ENCODE measurements at places on chromosomes 1 and 21. TPM values are rescaled to one million over a fixed set of nuclear protein-coding genes. Genes with fewer than 3 reads are reported as not detected.

- no peak for DNase-seq
These were observed 16.4 kb upstream of the F13B start for GRCh38 chr1:197083474-197083873.

DNA sequence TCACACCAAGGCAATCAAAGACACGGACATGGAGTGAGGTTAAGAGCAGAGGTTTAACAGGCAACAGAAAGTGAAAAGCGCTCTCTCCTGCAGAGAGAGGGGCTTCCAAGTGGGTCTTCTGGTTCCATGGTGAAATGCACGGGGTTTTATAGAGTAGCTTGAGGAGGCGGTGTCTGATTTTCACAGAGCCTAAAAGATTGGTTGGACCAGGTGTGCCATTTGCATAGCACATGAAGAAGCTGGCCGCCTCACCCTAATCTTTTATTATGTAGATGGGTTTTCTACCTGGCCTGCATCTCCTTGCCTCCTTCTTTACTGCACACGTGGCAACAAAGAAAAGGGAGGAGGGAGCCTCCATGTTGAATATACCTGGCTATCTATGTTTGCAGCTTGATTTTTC lies 197.3 kb downstream of the RYR2 start:
- DNase-seq: no peak

DNA sequence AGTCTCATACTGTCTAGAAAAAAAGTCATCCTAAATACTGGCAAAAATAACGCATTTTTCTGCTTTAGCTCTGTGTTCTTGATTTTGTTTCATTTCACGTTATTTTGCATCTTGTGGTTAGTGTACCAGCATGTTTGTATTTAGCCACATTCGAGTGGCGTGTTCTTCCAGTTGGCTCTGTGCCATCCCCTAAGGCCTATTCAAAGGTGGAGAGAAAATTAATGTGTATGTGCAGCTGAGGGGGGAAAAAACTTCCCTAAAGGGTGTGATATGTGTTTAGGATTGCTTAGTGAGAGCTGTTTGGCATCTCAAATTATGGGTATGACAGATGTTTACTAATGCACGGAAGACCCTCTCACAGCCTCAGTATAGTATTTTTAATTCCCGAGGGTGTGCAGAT lies 12.1 kb downstream of the DNAJC16 start:
- no peak for DNase-seq

DNA sequence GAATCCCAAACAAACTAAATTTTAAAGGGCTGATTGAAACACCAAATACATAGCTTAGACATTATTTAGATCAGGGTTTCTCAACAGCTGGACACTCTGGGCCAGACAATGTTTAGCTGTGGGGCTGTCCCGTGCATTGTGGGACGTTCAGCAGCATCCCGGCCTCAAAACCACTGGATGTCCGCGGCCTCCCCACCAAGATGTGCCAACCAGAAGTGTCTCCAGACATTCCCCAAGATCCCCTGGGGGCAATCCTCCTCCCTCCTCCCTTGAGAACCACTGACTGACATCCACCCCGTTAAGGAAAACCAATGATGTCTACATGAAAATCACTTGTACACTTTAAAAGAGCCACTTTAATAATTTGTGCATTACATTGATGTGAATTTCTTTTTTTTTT lies 38.4 kb downstream of the CLSTN1 start:
- DNase-seq: no peak

Gene LCE6A
- total RNA-seq: not detected

Gene RBM11
- not detected for total RNA-seq

Gene OR14K1
- total RNA-seq: not detected

DNA sequence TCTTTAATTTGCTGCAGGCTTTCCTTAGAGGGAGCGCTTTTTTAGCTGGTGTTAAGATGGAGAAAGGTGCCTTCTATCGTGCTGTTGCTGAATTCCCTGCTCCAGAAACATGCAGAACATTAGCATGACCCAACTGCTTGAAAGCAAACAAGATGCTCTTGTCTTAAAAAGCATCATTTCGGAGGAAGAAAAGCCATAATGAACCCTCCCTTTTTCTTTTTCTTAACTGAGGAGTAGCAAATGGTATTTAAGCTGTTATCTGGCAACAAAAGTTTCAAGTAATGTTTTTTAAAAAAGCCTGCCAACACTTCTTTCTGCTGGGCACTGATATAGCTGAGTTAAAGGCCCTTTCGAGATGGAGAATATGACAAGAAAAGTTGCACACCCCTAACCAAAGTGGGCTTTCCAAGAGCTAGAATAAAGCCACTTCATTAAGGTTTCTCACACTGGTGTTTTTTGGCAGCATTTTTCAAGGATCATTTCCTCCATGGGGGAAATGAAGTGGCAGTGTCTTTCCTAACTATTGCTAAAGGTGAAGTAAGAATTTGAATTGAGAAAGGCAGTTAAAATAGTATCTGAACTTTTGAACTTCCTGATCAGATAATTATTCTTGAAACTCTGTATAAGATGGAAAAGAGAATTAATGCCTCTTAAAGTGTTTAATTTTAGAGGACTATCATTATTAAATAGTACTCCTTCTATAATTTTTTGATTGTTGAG lies 38.8 kb downstream of the ST6GALNAC5 start:
- no peak for DNase-seq

DNA sequence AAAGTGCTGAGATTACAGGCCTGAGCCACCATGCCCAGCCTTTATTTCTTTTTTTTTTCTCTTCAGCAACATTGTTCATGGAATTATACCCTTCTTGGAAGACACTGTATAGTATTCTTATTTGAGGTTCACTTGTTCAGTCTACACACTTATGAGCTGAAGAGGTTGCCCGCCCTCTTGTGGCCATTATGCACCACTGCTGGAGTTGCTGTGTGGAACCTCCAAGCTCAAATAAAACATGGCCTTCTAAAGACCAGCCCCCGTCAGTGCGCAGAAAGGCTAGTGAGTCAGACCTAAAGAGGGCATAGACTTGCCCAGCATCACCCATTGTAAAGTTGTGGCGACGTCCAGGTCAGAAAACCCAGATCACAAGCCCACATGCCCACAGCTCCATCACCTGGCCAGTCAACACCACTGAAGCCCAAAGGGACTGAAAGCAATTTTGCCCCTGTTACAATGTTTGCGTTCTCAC lies 20.4 kb downstream of the LURAP1 start:
- peak; percentile 66 for DNase-seq

DNA sequence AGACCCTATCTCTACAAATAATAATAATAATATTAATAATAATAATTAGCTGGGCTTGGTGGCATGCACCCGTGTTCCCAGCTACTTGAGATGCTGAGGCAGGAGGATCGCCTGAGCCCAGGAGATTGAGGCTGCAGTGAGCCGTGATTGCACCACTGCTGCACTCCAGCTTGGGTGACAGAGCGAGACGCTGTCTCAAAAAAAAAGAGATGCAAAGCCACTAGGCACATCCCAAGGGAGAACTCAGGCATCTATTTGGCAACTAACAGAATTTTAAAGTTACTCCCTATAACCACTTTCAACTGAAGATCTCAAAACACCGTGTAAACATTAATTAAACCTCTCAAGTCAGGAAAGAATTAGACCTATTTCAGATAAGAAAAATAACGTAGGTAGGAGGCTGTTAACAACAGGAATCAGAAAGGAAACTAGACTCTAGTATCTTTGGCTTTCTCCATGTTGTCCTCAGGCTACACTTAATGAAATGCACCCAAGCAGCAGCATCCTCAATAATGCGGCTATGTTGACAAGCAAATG lies 3.7 kb downstream of the RNF19B start:
- DNase-seq: no peak

DNA sequence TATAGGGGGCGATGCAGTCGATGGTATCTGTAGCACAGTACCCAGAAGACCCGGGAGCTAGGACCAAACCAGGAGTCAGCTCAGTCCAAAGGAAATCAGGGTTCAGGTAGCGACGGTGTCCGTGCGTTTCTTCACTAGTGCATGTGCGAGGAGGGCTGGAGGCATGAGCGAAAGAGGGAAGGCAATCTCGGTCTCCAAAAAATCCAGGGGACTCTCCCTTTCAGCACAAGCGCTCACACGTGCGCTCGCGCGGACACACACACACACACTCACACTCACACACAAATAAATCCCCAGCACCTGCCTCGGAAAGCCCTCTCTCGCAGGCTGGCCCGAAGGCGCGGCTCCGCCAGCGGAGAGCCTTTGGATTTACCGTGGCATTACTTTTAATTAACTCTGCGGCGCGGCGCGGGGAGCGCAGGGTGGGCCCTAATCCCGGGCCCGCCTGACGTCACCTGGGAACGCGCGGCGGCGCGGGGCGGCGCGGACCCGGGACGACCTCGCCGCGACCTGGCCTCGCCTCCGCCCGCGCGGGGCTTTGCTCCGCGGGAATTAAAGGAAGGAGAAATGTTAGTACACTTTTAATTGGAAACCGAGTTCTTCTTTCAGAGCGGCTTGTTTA lies 121.2 kb downstream of the LMX1A start:
- DNase-seq: no peak

- DNase-seq: no peak
These were observed 541.4 kb upstream of the B3GALT2 start for GRCh38 chr1:193727850-193728249.

Gene PTGFR
- total RNA-seq: 0.35 TPM

Gene LCE2B
- total RNA-seq: not detected

DNA sequence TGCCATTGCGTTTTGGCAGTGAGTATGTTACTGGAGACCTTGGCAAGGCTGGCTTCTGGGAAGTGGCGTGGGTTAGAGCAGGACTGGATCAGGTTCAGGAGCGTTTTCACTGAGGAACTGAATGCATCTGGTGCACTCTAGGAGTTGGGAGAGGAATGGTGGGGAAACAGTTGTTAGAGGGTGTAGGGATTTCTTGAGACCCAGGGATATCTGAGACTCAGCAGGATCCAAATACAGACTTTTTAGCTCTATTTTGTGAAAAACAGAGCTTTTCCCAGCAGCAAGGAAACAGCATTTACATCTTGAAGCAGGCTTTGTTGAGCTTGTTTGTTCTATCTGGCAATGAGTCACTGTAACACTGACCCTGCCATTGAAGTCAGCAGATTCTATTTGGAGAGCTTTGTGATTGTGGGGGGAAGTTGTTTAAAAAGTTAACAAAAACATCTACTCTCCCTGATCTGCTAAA lies 56.9 kb upstream of the NRIP1 start:
- DNase-seq: no peak

DNA sequence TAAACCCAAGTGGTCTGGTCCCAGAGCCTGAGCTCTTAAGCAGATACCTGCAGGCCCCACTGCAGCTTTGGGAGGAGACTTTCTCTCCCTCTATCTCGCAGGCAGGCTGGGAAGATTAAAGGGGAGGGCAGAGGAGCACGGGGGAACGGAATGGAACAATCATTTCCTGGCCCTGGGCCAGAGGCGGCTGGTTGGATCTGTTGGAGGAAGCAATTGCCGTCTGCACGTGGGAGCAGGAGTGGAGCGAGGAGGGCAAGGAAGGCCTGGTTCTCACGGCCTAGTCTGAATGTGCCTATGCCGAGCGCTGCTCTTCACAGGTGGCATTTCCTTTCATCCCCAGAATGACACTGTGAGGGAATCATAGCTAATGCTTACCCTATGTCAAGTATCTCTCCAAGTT lies 23.7 kb downstream of the NKAIN1 start:
- peak; percentile 39 for DNase-seq

Gene ESRRG
- 0.44 TPM for total RNA-seq

Gene HRNR
- total RNA-seq: not detected

Gene ZNF362
- 15.8 TPM for total RNA-seq

DNA sequence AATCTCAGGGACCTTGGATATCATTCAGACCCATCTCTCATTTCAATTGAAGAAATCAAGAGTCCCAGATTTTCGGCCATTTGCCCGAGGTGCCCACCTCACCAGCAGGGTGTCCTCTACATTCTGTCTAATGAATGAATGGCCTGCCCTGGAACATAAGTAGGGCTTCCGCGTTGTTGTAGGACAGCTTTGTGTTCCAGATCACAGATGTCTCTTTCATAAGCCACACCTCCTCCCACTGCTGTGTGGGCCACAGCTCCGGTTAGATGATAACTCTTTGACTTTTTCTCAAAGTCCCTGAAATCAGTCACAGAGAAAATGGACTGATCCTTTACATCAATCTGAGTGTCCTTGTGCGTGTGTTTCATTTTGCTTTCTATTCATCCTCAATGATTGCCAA lies 144.4 kb downstream of the RGS7 start:
- no peak for DNase-seq

Gene TFF2
- not detected for total RNA-seq

- DNase-seq: no peak
These were observed 822.4 kb downstream of the KCNT2 start for GRCh38 chr1:195785830-195786229.

Gene SOX13
- 11.2 TPM for total RNA-seq

GRCh38 chr1:226403201-226404034 lies 4.5 kb downstream of the PARP1 start:
- no peak for DNase-seq

Gene FCMR
- 1.1 TPM for total RNA-seq

DNA sequence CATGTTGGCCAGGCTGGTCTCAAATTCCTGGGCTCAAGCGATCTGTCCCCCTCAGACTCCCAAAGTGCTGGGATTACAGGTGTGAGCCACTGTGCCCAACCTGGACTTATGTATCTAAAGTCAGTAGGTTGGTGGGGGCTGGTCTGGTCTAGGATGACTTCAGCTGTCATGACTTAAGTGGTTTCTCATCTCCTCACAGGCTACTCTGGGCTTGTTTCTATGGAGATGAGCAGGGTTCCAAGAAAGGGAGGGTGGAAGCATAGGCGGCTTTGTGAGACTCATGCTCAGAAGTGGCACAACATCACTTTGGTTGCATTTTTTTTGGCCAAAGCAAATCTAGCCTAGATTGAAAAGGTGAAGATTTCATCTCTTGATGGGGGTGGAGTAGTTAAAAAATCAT lies 115.9 kb upstream of the IVNS1ABP start:
- DNase-seq: no peak

Gene MTARC2
- total RNA-seq: 12.5 TPM

GRCh38 chr1:19662313-19662712 lies 2.4 kb upstream of the HTR6 start:
- no peak for DNase-seq

- DNase-seq: peak; percentile 65
These were observed 28.1 kb upstream of the ACBD6 start for GRCh38 chr1:180530501-180530900.

Gene ABCB10
- 18.1 TPM for total RNA-seq

- no peak for DNase-seq
These were observed 520 bp downstream of the CLIC6 start for GRCh38 chr21:34669149-34669879.

GRCh38 chr1:85314726-85315125 lies 38.3 kb upstream of the BCL10 start:
- DNase-seq: no peak

DNA sequence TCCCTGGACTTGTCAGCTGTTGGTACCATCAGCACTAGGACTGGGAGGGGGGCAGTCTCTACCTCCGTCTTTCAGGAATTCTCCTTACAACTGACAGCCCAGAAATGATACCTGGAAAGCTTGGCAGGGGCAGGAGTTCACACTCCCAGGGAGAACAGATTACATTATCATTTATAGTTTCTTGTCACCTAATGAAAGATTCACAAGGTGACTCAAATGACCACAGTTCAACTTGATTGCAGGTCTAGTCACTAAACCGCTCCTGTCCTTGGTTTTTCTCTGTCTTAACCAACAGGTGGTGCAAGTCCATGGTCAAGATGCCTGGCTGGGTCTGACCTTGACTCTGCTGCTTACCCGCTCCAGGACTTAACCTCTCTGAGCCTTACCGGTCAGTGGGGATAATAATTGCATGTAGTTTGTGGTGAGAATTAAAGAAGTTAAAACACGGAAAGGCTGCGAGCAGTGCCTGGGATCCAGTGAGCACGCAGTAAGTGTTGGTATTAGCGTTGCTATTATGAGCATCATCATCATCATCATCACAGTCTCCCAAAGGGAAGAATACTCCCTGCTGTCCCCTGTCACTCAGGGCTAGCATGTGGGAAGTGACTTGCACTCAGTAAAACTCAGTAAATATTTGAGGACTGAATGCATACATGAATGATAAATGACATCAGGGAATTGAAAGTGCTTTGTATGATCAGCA lies 125.3 kb upstream of the CD34 start:
- no peak for DNase-seq

Data from glomerular endothelial cell (primary cell).